T-cell (primary cell): ENCODE measurements at places on chromosomes 6 and 20. TPM values are rescaled to one million over a fixed set of nuclear protein-coding genes. Genes with fewer than 3 reads are reported as not detected.

GRCh38 chr6:131669891-131670290, 31.3 kb downstream of the OR2A4 start:
- DNase-seq, result no peak

DNA sequence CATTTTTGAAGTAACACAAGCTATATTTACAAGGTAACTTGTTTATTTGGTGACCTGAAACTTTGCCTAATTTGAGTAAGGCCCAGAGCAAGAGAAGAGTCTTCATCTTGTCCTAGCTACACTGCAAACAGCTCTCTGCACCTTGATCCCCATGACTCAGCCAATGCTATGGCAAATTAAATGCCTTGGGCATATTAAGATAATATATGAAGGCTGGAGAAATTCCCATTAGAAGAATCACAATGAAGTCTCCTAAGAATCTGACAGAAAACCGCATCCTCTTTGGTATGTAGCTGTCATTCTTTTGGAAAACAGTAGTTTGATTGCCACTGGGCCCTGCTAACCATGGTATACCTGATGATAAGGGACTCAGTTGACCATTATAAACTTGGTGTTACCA, 204.5 kb downstream of the UBE3D start:
- DNase-seq, result no peak

DNA sequence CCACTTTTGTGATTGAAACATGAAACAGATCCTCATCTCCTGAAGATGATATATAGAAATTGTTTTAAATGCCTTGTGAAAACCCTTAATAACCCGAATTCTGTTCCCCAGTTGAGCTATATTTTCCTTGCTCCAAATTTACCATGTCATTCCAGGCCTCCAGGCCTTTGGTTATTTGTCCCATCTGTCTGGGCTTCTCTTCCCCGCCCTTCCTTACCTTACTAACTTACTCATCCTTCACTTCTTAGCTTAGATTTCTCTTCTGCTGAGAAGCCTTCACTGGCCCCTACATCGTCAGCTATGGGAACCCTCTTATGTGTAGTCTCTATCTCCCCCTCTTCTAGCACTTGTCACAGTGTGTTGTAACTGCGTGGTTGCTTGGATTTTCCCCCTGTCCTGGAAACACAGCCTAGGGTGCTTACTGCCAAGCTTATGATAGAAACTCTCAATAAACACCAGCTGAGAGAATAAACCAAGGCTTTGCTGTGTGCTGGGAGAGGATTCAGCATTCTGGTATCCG, 68.6 kb downstream of the SGK1 start:
- no peak for DNase-seq

DNA sequence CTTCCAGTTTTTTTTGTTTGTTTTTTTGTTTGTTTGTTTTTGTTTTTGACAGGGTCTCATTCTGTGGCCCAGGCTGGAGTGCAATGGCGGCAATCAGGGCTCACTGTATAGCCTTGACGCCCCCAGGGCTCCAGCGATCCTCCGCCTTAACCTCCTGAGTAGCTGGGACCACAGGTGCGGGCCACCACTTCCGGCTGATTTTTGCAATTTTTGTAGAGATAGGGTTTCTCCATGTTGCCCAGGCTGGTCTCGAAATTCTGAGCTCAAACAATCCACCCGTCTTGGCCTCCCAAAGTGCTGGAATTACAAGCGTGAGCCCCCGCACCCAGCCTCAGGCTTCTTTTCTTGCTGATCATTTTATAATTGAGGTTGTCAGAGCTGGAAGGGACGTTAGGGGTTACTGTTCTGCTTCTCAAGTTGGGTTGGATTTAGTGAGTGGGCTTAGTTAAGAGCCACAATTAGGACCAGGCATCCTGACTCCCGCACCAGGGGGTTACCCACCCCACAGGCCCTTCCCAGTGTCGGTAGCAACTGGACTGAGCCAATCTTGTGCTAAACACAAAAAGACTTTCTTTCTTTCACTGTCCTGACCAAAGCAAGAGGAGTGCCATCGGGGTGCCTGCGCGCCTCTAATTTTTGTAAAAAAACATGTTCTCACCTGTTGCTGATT, 13.1 kb upstream of the ZSCAN9 start:
- no peak for DNase-seq

- no peak for DNase-seq
Observed at GRCh38 chr20:2656471-2657117, 4.2 kb downstream of the NOP56 start.

DNA sequence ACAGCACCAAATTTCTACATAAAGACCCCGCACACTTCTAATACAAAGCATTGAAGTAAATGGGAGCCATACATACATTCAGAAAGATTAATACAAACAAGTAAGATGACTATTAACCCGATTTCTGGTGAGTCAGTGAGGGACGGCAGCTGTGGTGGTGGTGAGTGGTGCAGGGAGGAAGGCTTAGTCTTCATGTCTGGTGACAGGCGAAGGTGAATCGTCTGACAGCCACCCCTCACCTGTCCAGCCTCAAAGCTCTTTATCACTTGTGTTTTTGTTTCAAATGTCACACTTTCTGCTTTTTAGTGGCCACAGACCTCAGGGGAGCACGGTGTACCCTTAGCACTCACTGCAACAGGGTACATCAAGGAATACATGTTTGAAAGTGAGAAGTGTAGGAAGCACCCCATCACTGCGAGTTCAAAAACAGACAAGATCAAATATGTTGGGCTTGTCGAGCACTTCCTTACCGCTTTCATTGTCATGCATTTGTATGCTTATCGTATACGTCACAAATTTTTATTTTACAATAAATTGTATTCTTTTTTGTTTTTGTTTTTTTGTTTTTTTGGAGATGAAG, 63.5 kb downstream of the IRF4 start:
- no peak for DNase-seq

DNA sequence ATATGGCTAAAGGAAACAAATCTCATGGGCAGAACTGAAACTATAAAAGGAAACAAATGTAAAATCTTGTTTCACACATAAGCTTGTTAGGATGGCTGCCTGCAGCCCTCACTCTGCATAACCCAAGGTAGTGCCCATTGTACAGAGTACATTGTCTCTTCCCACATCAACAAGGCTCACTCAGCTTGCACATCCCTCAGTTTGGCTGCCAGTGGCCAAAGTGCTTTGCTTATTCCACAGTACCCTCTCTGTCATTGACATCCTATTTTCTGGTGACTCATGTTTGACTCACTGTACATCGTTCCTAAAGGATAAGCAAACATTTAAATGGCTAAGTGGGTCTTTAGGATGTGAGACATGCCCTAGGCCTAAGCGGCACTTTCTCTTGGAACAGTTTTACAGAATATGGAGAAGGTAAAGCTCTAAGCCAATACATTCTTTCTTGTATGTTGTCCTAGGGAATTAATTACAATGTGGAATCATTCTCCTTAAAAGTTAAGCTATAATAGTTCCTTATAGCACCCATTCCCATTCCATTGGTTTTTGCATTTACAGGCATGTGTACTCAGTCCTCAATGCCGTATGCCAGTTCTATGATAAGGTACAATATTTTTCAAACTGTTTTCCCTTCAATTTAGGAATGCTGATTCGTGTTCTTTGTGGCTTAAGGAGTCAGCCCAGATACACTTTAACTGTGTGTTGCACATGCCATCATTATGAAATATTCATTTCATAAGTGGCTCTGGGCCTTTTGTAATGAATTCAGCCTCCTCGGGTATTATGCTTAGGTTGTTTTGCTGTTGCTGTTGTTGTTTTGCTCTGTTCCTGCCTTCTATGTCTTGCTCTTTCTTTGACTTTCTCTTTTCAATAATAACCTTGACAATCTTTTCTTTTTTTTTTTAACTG, 5.5 kb downstream of the ANKEF1 start:
- no peak for DNase-seq

DNA sequence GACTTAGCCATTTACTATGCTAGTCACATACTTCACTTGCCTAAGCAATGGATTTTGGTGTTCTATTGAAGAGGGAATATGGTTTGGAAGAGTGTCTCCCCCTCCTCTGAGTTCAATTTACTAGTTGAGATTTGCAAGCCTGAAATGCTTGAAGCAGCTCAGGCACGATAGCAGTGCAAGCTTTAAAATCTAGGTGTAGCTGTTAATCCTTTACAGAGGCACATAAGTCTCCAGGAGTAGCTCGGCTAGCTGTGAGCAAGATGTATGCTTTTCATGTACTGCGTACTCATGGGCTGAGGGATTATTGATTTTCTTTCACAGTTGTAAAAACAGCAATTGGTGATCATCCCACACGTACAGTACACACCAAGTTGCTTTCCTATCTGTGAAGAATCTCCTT, 726 bp downstream of the FLRT3 start:
- DNase-seq, result no peak

GRCh38 chr20:45976086-45976485, 4.1 kb upstream of the ZNF335 start:
- no peak for DNase-seq

GRCh38 chr20:25013478-25014380, 21.2 kb upstream of the APMAP start:
- DNase-seq, result no peak

GRCh38 chr20:24608926-24609667, 139.7 kb downstream of the SYNDIG1 start:
- no peak for DNase-seq

DNA sequence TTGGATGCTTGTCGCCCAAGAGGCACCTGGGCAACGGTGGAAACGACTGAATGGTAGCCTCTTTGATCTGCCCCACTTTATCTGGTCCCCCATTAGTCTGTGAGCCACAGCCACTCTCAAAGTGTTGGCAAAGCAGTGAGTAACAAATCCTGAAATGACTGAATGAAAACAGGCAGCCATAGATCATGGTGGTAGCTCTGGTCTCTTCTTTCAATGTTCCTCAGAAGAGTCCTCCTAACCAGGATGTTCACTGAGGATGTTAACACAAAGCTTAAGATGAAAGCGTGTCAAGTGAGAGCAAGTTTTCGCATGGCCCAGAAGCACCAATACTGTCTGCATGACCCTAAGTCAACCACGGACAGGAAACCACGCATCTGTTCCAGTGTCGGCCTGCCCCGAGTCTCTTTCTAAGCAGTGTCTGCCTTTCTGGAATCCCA, 107.3 kb downstream of the IRF4 start:
- DNase-seq, result no peak

DNA sequence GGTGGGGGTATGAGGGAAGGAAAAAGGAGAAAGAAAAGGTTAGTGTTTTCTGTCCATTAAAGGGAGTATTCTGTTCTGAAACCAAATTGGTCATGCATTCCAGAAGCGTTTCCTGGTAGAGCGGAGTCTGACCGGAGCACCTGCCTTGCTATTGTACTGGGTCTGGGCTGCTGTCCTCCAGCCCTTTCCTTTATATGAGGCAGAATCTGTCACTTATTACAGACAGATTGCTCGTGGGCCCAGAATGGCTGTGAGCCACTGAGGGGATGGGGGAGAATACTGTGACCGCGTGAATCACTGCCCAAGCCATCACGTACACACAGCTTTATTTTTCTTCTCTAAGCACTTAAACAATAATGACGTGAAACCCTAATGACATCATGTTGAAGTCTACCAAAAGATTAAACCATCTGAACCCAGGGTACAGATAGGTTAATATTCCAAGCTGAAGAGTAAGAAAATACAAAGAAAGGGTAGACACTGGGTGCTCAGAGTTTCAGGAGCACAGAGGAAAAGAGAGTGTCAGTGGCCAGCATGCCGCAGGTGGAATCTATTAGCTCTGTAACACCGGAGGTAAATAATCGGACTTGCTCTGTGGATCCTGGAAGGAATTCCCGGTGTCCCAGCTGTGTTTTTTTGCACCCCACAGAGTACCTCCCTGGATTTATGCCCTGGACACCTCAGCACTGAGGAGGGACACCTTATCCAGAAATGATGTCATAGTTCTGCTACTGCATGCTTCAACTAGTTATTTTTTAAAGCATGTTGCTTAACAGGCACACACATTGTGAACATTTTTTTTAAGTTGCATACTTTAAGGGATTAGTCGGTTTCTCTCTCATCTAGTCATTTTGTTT, 573.3 kb downstream of the PKHD1 start:
- DNase-seq, result no peak

DNA sequence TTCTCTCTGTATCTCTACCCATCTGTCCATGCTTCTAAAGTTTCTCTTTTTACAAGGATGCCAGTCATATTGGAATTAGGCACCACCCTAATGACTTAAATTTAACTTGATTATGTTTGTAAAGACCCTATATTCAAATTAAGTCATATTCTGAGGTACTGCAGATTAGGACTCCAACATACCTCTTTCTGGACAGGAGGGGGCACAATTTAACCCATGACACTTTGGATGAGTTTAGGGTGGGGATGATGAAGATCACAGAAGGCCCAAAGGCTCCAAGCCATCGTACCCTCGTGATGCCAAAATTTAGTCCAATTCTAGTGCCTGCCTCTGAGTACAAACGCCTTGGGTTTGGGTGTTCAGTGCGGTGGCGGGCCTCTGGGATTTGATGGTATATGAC, 15.0 kb upstream of the NKX2-2 start:
- no peak for DNase-seq

GRCh38 chr6:35028781-35029769, 112.1 kb downstream of the TCP11 start:
- no peak for DNase-seq

DNA sequence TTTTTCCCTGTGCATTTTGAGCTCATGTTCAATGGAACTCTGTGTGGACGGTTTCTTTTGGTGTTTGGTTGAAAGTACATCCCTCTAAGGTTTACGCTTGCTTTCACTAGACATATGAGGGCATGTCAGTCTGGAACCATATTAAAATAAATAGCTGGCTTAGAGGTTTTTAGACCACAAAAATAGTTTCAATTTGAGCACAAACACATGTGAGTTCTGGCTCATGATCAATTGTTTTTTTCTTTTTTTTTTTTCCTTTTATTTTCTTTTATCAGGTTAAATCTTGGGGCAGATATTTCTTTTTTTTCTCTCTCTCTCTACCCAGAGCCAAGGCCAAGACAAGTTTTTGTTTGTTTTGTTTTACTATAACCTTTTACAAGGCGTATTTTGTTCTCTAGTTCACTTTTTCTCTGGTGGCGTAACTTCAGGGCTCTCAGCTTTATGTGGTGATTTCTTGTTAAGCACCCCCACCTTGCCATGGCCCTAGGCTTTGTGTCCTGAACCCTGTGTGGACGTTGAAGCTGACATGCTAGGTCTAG, 92.9 kb downstream of the SHLD1 start:
- DNase-seq, result no peak

GRCh38 chr6:88641178-88641903, 322.1 kb downstream of the RNGTT start:
- DNase-seq, result no peak

DNA sequence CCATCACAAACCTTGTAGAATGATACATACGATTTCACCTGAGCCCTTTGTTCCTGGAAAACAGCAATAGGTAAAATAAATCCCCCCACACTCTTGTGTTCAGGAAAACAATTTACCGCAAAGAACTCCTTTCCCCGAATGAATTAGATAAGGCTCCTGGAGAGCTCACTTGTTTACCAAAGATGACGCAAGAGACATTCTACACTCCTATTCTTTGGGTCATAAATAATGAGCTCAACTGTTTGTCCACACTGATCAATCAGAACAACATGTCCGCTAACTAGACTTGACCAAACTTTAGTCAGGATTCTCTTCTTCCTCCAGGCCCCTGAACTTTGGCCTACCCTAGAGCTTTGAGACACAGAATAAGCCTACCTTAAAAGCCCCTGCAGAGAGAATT, 271.9 kb upstream of the OPRM1 start:
- DNase-seq, result no peak

Gene C20orf202
- total RNA-seq, result 0.23 TPM

Gene NINL
- total RNA-seq, result 2.7 TPM

Gene OR2J3
- total RNA-seq, result not detected

Gene AARS2
- total RNA-seq, result 25.8 TPM

Gene GGTLC1
- not detected for total RNA-seq

Gene SIRPG
- total RNA-seq, result 48.2 TPM
